ENCODE measurements at places on chromosomes 5 and 9. TPM values are rescaled to one million over a fixed set of nuclear protein-coding genes. Genes with fewer than 3 reads are reported as not detected.

The SELENOP gene
- total RNA-seq = 0.16 TPM

The IFNA10 gene
- not detected for total RNA-seq

- no peak overlapping the region for H3K27ac ChIP-seq
- peaks cover 6% of the 10 kb centered on the region for H3K27me3 ChIP-seq
These were observed 66.5 kb downstream of the GALNT12 start for GRCh38 chr9:98873951-98874371.

The PCDHA9 gene
- not detected for total RNA-seq

- no peaks in the 10 kb centered on the region for H3K36me3 ChIP-seq
- DNase-seq = no peak
- H3K4me3 ChIP-seq = no peak overlapping the region
These were observed 710.5 kb upstream of the CDH9 start for GRCh38 chr5:27748847-27749246.

GRCh38 chr9:130973686-130974281 is 34.7 kb upstream of the FIBCD1 start:
- DNase-seq = no peak
- H3K4me3 ChIP-seq = no peak overlapping the region
- H3K27ac ChIP-seq = no peak overlapping the region
- H3K36me3 ChIP-seq = no peaks in the 10 kb centered on the region

DNA sequence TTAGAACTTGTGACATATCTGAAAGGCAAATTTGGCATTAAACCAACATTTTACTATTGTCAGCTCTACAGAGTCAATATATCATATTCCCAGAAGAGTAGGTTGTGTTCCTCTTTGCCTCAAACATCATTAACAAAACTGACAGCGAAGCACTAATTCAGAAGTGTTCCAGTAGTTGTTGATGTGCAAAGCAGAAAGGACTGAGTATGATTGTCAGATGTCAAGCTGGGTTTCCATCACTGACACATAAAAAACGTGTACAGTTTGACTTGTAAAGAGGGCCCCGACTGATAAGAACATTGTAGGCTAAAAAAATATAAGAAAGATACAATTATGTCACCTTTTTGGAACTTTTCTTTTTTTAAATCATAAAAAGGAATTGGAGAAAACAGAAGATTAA is 101.5 kb upstream of the ZNF608 start:
- H3K4me3 ChIP-seq = no peak overlapping the region
- no peaks in the 10 kb centered on the region for H3K27me3 ChIP-seq
- no peaks in the 10 kb centered on the region for H3K4me1 ChIP-seq
- H3K27ac ChIP-seq = no peak overlapping the region
- no peaks in the 10 kb centered on the region for H3K36me3 ChIP-seq

DNA sequence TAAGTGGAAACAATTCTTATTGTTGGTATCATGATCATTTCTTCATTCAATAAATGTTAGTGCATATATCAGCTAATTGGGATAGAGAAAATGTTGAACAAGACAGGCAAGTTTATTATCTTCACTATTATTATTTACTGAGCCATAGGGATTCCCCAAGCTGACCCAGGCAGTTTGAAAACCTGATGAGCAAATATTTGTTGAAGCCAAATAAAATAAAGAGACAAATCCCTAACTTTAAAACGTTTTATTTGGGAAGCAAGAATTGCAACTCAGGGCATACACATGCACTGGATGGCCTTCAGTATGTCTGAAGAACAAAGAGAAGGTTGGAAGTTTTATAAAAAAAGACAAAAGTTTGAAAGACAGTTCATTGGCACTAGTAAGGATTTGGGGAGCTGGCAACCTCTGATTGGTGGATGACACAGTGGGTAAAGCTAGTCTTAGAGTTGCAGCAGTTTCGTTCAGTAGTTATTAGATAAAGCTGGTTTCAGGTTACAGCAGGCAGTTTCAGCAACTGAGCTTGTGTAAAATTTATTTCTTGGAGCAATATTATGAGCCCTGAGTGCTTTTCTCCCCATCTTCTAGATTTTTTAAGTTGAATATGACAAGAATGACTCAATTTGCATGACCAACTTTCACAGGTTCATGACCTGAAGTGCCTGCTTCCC is 44.7 kb upstream of the PRLR start:
- H3K27ac ChIP-seq = no peak overlapping the region
- no peaks in the 10 kb centered on the region for H3K36me3 ChIP-seq
- H3K4me3 ChIP-seq = no peak overlapping the region
- H3K4me1 ChIP-seq = no peaks in the 10 kb centered on the region

GRCh38 chr5:63255594-63255993 is 677.0 kb downstream of the LRRC70 start:
- no peak for DNase-seq
- H3K27me3 ChIP-seq = no peaks in the 10 kb centered on the region
- no peak overlapping the region for H3K27ac ChIP-seq
- H3K36me3 ChIP-seq = no peaks in the 10 kb centered on the region
- H3K4me1 ChIP-seq = no peaks in the 10 kb centered on the region

- H3K36me3 ChIP-seq = no peaks in the 10 kb centered on the region
- no peaks in the 10 kb centered on the region for H3K27me3 ChIP-seq
- H3K4me1 ChIP-seq = peaks cover 5% of the 10 kb centered on the region
These were observed 96.8 kb upstream of the PANK3 start for GRCh38 chr5:168675883-168676408.

The DNAH5 gene
- not detected for total RNA-seq

The AMBP gene
- total RNA-seq = not detected

DNA sequence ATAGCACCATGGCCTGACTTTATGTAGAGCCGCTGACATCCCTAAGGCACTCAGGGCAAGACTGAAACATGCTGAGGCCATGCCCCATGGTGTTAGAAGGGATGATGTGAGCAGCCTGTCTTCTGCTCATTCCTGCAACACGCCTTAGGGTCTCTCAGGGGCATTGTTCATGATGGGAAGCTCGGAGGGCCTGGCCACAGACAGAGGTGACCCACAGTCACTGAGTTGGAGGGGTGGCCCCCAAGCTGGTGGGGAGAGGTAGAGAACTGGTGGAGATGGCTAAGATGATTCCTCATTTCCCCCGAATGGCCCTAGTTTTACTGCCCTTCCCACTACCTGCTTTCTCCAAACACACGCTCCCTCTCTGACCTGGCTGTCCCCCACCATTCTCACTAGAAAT is 135.2 kb downstream of the BARX1 start:
- H3K4me1 ChIP-seq = no peaks in the 10 kb centered on the region
- no peak overlapping the region for H3K4me3 ChIP-seq
- H3K36me3 ChIP-seq = no peaks in the 10 kb centered on the region
- DNase-seq = no peak
- H3K27ac ChIP-seq = no peak overlapping the region

GRCh38 chr5:126965061-126965475 is 65.3 kb downstream of the MARCHF3 start:
- H3K36me3 ChIP-seq = no peaks in the 10 kb centered on the region
- peaks cover 9% of the 10 kb centered on the region for H3K4me1 ChIP-seq
- no peak for DNase-seq
- H3K27ac ChIP-seq = no peak overlapping the region

The IL3 gene
- total RNA-seq = 6.2 TPM

The C9orf50 gene
- total RNA-seq = 0.31 TPM

GRCh38 chr9:2655411-2655901 is 33.9 kb downstream of the VLDLR start:
- H3K36me3 ChIP-seq = peaks cover 16% of the 10 kb centered on the region
- peaks cover 43% of the 10 kb centered on the region for H3K4me1 ChIP-seq
- peak; percentile 62 for DNase-seq
- peaks cover 5% of the 10 kb centered on the region for H3K27me3 ChIP-seq
- peak overlapping the region; percentile 88 for H3K27ac ChIP-seq
